DMS79 treated with DMSO at 0.1 percent for 48 hours (cell line): ENCODE measurements at places on chromosomes 11 and 22.

DNA sequence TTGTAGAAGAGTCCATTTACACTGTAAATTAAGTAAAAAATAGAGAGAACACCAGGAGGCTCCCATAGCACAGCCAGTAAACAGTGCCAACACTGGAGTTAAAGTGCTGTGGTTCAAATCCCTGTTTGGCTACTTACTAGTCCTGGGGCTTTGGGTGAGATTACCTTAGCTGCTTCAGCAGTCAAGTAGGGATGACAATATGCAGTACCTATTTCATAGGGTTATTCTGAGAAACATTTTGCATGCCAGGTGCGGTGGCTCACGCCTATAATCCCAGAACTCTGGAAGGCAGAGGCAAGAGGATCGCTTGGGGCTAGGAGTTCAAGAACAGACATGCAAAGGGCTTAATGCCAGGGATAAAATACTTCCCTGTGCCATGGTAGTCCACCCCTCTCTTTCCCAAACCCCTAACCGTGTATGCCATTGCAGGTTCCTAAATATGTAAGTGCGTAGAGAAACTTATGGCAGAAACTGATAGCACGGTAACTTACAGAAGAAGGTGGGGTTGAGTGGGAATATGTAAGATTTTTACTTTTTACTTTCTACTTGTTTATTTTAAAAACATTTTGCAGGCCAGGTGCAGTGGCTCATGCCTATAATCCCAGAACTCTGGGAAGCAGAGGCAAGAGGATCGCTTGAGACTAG, 86.4 kb upstream of the PICALM start:
- no peak for DNase-seq

GRCh38 chr22:47238690-47239473, 476.4 kb downstream of the TBC1D22A start:
- DNase-seq, result no peak

GRCh38 chr11:114182471-114183043, 113.6 kb upstream of the NNMT start:
- DNase-seq, result no peak

GRCh38 chr22:22244316-22245250, at the start of gene VPREB1:
Gene VPREB1, plus strand, starts transcription at chr22:22244786. Its CDS starts 28 bp downstream, at chr22:22244814.
- no peak for DNase-seq

GRCh38 chr11:117505285-117505970, 177.8 kb downstream of the CEP164 start:
- DNase-seq, result no peak

DNA sequence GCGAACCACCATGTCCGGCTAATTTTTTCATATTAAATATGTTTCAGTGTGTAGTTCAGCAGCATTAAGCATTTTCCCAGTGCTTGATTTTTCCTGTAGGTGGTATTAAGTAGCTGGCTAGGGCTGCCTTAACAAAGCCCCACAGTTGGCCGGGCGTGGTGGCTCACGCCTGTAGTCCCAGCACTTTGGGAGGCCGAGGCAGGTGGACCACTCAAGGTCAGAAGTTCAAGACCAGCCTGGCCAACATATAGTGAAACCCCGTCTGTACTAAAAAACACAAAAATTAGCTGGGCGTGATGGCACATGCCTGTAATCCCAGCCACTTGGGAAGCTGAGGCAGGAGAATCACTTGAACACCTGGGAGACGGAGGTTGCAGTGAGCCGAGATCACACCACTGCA, 33.5 kb upstream of the TOLLIP start:
- DNase-seq, result no peak

- DNase-seq, result no peak
Measured at GRCh38 chr22:20624161-20624616, 116.8 kb downstream of the MED15 start.

GRCh38 chr22:36220451-36220921, 18.8 kb downstream of the APOL2 start:
- no peak for DNase-seq

DNA sequence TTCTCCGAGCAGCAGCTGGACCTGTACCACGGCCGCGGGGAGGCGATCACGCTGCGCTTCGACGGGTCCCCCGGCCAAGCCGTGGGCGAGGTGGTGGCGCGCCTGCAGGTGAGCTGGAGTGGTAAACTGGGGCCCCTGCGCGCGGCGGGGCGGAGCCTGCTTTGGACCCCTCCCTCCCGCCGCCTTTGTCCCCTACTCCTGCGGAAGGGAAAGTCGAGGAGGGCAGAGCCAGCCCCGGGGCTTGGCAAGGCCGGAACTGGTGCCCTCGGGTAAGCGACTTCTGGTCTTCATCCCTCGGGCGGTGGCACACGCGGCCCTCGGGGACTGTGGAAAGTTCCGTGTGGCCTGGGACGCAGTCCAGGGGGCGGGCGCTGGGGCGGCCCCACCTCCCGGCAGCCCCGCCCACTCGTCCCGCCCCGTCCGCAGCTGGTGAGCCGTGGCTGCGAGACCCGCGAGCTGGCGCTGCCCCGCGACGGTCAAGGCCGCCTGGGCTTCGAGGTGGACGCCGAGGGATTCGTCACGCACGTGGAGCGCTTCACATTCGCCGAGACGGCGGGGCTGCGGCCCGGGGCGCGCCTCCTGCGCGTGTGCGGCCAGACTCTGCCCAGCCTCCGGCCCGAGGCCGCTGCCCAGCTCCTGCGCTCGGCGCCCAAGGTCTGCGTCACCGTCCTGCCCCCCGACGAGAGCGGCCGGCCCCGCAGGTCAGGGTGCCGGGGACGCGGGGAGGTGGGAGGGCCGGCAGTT, 9.2 kb downstream of the SIPA1 start:
- no peak for DNase-seq

DNA sequence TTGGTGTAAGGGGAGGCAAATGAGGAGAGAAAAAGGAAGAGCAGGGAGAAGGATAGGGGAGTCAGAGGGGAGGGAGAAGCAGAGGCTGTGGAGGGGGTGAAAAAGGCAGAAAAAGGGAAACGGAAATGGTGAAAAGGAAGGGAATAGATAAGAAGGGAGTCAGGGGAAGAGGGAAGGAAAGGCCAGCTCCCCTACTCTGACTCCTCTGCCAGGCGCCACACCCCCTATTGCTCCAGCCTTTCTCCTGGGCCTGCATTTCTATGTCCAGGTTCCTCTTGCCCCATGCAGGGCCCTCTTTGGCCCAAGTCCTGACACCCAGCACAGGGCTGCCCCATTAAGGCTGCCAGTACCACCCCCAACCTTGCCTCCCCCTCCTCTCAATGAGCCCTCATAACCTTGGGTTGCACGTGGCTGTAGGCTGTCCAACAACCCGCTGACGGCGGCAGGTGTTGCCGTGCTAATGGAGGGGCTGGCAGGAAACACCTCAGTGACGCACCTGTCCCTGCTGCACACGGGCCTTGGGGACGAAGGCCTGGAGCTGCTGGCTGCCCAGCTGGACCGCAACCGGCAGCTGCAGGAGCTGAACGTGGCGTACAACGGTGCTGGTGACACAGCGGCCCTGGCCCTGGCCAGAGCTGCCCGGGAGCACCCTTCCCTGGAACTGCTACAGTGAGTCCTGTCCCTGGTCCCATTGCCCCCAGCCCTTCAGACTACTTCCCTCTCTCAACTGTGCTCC, 3.4 kb upstream of the NHERF4 start:
- DNase-seq, result no peak

- DNase-seq, result no peak
Measured at GRCh38 chr22:34587357-34588356, 478.3 kb upstream of the ISX start.

DNA sequence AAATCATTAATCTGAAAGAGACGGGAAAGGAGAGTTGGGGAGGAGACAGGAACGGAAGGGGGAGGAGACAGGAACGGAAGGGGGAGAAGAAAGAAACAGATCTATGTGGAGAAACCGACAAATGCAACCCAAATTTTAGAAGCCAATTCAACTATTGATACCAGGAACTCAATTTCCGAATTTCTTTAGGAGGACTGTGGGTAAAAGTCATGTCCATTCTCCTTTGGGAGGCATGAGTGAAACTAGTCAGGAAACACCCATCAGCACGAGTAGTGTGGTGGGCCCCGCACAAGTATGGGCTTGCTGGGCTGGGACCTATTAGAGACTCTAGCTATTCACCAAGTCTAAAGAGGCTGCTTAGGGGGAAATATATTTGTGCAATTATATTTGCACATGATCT, 18.1 kb downstream of the ANO3 start:
- DNase-seq, result no peak

- peak; percentile 28 for DNase-seq
Measured at GRCh38 chr11:119029340-119030028, 1.2 kb downstream of the SLC37A4 start.

DNA sequence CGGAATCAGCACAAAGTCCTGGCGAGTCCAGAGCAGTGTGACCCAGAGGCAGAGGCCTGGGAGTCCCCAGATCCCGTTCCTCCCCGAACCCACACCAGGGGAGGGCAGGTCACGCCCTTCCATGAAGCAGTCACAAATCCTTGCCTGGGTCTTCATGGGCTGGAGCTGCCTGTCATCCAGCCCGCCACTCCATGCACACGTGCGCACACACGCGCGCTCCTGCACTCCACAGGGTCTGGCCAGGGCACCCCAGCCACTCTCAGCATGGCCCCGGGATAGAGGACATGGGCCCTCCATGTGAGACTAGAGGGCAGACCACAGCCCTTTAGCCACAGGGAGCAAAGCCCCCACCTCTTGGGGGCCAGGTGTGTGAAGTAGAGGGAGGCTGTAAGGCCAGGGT, 5.7 kb upstream of the TNFRSF13C start:
- DNase-seq, result no peak

- DNase-seq, result no peak
Measured at GRCh38 chr11:128394431-128395089, 192.8 kb downstream of the ETS1 start.

- no peak for DNase-seq
Measured at GRCh38 chr11:3224401-3225057, 5.9 kb upstream of the MRGPRG start.

- DNase-seq, result no peak
Measured at GRCh38 chr11:40179541-40179940, 1279.9 kb downstream of the LRRC4C start.

DNA sequence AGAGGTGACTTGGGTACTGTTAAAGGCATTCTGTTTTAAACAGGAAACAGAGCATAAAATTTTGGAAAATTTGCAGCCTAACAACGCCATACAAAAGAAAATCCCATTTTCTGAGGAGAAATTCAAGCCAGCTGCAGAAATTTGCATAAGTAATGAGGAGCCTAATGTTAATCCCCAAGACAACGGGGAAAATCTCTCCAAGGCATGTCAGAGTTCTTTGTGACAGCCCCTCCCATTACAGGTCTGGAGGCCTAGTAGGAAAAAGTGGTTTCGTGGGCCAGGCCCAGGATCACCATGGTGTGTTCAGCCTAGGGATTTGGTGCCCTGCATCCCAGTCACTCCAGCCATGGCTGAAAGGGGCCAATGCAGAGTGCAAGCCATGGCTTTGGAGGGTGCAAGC, 1333.1 kb upstream of the TENM4 start:
- no peak for DNase-seq

DNA sequence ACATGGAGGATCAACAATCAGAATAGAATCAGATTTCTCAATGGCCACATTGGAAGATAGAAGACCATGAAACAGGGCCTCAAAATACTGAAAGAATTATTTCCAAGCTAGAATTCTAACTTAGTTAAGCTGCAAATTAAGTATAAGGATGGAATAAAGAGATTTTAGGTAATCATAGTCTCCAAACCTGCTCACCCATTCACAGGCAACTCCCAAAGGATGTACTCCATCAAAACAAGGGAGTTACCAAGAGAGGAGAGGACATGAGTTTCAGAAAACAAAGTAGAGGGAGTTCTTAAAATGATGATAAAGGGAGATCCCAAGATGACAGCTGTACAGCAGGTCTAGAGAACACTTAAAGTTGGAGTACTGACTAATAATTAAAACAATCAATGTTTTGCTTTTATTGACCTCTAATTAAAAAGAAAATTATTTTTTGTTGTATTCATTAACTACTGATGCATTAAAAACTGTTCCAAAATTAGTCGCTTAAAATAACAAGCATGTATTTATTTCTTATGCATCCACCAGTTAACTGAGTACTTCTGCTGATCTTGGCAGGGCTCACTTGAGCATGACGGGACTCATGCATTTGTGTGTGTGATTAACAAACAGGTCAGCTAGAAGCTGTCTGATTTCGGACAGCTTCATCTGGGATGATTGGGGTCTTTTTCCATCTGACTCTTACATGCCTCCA, 95.6 kb downstream of the CD44 start:
- no peak for DNase-seq

GRCh38 chr22:18077639-18078328, at the start of gene PEX26:
Gene PEX26, plus strand, starts transcription at chr22:18077990. Its CDS starts 387 bp downstream, at chr22:18078377.
- DNase-seq, result peak; percentile 61

GRCh38 chr11:82007521-82007920, 726.1 kb downstream of the FAM181B start:
- no peak for DNase-seq

DNA sequence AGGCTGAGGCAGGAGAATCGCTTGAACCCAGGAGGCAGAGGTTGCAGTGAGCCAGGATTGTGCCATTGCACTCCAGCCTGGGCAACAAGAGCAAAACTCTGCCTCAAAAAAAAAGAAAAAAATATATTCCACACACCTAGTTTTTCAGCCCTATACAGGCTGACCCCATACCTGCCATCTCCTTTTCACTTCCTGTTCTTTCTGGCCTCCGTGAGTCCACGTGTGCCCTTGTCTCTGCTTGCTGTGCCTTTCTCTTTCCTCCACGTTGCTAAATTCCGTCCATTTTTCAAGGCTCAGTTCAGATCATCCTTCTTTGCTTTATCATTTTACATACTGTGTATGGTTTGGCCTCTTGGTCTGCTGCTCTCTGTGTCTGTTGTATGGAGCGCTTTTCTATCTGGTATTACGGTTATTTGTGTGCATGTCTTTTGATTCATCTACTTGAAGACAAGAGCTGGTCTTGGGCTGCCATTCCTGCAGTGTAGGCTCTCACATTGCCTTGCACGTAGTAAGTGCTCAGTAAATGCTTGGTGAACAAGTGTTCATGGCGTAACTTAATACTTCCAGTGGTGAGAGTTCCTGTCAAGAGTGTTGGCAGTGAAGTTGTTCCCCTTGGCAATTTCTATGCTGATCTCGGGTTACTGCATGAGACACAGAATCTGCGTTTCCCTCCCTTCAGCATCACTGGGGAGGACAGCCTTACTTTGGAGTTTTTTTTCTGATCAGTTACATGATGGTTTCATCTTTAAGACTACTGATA, 57.5 kb downstream of the PTPRJ start:
- no peak for DNase-seq

DNA sequence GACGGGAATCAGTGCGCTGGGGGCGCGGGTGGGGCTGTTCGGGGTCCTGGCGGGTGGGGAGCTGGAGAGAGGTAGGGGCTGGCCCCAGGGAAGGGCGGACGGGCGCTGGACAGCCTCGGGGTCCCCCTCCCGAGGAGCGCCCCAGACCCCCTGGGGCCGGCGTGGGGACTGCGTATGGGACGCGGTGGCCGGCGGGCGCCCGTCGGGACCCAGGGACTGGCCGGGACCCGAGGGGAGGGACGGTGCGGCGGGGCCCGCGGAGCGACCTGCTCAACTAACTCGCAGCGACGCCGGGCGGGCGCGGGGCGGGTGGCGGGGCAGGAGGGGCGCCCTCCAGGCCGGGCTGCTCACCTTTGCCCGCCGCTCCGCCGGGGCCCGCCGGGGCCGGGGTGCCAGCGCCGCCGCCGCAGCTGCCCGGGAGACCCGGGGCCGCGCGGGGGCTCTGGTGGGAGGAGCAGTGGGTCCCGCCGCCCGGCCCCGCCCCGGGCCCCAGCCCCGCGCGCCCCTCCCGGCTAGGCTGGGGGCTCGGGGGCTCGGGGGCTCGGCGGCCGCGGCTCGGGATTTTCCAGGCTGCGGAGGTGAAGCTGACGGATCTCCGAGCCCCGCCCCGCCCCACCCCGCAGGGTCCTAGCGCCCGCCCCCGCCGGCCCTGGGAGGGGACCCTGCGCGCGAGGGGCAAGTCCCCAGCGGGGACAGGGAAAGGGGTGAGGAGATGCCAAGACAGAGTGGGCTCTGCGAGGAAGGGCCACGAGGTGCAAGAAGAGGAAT, 12.3 kb downstream of the STARD10 start:
- DNase-seq, result peak; percentile 42

GRCh38 chr11:65539744-65540289, 14.9 kb downstream of the SCYL1 start:
- no peak for DNase-seq
